ENCODE measurements at places on chromosomes 4 and X. TPM values are rescaled to one million over a fixed set of nuclear protein-coding genes. Genes with fewer than 3 reads are reported as not detected.

The DMRTC1 gene
- total RNA-seq = not detected

The TKTL1 gene
- total RNA-seq = not detected

The LNX1 gene
- total RNA-seq = 0.44 TPM

The TRIM2 gene
- 36.0 TPM for total RNA-seq

The SPANXB1 gene
- not detected for total RNA-seq

The UCHL1 gene
- total RNA-seq = 168 TPM

The TNMD gene
- total RNA-seq = not detected

The COL4A6 gene
- 36.9 TPM for total RNA-seq

The SETD7 gene
- 47.7 TPM for total RNA-seq

The KIF4A gene
- total RNA-seq = 5.9 TPM

The ATP5ME gene
- total RNA-seq = 271 TPM

The EXOC1L gene
- not detected for total RNA-seq

The TLR1 gene
- 0.42 TPM for total RNA-seq

The ASB12 gene
- not detected for total RNA-seq

The OCRL gene
- 52.8 TPM for total RNA-seq

The FAM9C gene
- not detected for total RNA-seq

The FHL1 gene
- 1,613 TPM for total RNA-seq

The CT45A5 gene
- not detected for total RNA-seq

The TREX2 gene
- total RNA-seq = 2.5 TPM

The MAP7D2 gene
- 0.10 TPM for total RNA-seq

The PPAT gene
- total RNA-seq = 12.6 TPM

The BGN gene
- total RNA-seq = 1,581 TPM

The COQ2 gene
- total RNA-seq = 13.5 TPM

The HTR2C gene
- not detected for total RNA-seq

The POU3F4 gene
- not detected for total RNA-seq

The UGT2A1 gene
- total RNA-seq = not detected

The HCCS gene
- 32.2 TPM for total RNA-seq

The GLRA2 gene
- not detected for total RNA-seq

The TLL1 gene
- 39.2 TPM for total RNA-seq

The IL1RAPL1 gene
- not detected for total RNA-seq

The CNKSR2 gene
- 2.5 TPM for total RNA-seq

The ARSD gene
- 44.6 TPM for total RNA-seq

The MAGEA2B gene
- not detected for total RNA-seq

The AFM gene
- not detected for total RNA-seq

The GPR143 gene
- total RNA-seq = not detected

The AMBN gene
- not detected for total RNA-seq

The ZCCHC4 gene
- 9.4 TPM for total RNA-seq

The ADH1B gene
- 5.7 TPM for total RNA-seq

The ZC4H2 gene
- 17.5 TPM for total RNA-seq

The PDGFC gene
- total RNA-seq = 25.4 TPM

The PCYT1B gene
- total RNA-seq = 1.0 TPM

The MAGEH1 gene
- 10.0 TPM for total RNA-seq

The CXorf49 gene
- not detected for total RNA-seq

The MAGEA2 gene
- not detected for total RNA-seq

The TXK gene
- not detected for total RNA-seq

Data from osteocyte (in vitro differentiated cells).